Activated naive CD8-positive, alpha-beta T cell treated with anti-CD3 and anti-CD28 coated beads, Interleukin-2, amount 50 U/mL, for 16 hours (primary cell): ENCODE measurements at places on chromosomes 3 and 15.

DNA sequence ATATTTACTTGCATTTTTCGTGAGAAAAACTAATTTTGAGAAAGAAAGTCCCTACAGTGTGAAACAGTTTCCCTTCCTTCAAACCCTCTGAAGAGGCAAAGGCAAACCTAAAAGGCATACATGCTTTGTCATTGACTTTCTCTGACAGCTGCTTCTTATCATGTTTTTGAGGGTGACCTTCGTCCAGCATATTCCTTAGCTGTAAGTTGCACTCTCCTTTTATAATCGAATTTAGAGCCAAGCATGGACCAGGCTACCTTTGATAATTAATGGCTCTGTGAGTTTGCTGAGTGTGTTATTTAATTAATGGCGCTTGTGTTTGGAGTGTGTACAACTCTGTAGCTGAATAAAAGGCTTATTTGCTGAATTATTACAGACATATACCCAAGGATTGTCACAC is 684.2 kb upstream of the CFAP20DC start:
- no peak for DNase-seq

GRCh38 chr15:101175401-101175800 is 76.4 kb downstream of the CHSY1 start:
- no peak for DNase-seq

GRCh38 chr3:12188328-12188648 is 29.6 kb upstream of the TIMP4 start:
- DNase-seq = no peak

GRCh38 chr3:193832833-193833413 is 239.9 kb downstream of the OPA1 start:
- DNase-seq = no peak

DNA sequence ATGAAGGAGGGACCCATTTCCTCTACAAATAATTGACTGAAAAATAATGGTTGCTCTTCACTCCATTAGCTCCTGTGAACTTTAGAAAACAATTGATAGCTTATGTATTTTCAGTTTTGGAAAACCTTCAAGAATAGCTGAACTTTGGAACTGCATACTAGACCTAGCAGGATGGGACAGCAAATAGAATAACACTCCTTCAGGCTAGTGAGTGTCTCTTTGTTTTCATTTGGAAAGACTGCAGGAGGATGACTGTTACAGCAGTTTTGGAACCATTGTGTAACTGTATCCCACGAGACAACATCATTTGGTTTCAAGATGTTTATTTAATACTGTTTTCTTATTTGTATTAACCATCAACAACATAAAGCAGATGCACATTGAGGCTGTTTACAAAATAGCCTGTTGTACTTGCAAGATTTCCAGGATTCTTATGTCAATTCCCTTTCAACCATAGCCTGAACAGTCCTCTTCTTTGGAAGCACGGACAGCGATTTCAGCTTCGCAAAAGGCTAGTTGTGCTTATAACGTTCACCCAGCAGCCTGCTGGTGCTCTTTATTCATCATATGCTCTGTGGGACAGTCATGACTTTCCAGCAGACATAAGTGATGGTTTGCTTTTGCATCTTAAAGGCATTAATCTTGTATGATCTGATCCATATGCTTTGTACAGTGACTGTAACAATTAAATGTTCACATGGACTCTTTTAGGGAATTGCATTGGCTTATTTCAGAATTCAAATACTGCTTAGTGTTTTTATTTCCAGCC is 335.5 kb downstream of the IL5RA start:
- no peak for DNase-seq

DNA sequence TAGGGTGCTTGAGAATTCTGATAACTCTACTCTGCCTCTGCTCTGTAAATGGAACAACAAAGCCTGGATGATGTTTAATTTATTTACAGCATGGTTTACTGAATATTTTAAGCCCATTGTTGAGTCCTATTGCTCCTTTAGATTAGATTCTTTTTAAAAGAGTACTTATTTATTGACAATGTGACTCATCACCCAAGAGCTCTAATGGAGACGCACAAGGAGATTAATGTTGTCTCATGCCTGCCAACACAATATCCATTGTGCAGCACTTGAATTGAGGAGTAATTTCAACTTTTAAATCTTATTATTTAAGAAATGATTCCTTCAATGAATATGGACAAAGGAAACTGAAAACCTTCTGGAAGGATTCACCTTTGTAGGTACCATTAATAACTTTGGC is 691.4 kb downstream of the ZBBX start:
- DNase-seq = no peak

GRCh38 chr3:23085261-23085660 is 117.9 kb upstream of the UBE2E2 start:
- no peak for DNase-seq

GRCh38 chr15:81074773-81075172 is 59.3 kb upstream of the CFAP161 start:
- DNase-seq = no peak

DNA sequence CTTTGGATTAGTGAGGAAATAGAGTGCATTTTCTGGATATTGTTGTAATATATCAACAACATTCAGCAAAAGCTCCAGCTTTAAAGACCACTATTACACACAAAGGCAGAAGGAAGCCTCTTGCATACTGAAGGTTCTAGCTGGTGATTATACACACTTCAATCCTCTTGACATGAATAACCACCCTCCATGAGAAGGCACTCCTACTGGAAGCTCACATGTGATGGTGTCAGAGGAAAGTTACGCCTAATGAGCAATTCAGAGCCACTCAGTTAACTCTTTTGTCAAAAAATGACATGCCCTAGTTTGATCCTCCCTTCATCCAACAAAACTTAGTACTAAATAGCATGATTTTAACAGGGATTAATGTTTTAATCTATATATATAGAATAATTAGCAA is 124.6 kb upstream of the LYSMD4 start:
- no peak for DNase-seq

GRCh38 chr15:57079446-57079845 is 161.0 kb downstream of the TCF12 start:
- no peak for DNase-seq

DNA sequence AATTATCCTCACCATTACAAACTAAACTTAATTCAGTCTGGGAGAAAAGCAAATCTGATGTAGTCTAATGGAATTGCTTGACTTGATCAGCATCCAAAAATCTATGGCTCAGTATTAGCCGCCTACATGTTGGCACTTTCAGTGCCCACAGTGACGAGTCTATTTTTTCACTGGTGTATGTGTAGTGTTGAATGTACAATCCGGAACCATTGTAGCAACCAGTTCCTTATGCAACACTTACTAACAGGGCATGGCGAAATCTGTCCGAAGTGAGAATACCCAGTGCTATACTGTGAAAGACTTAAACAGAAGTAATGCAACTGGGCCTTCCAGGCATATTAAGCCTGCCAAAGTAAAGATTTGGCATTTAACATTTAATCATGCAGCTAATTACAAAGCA is 18.6 kb downstream of the LRRN1 start:
- no peak for DNase-seq

GRCh38 chr15:76209523-76209922 is 101.7 kb downstream of the ETFA start:
- DNase-seq = no peak

- DNase-seq = no peak
These were observed 318.6 kb downstream of the SUCLG2 start for GRCh38 chr3:67335813-67336212.

GRCh38 chr3:186425788-186426730 is 64.0 kb upstream of the DGKG start:
- no peak for DNase-seq

- no peak for DNase-seq
These were observed 927.8 kb upstream of the EPHA6 start for GRCh38 chr3:95886616-95887015.

- DNase-seq = no peak
These were observed 10.6 kb downstream of the IQSEC1 start for GRCh38 chr3:13062647-13063046.

GRCh38 chr3:106635826-106636225 is 741.4 kb upstream of the CCDC54 start:
- DNase-seq = no peak
